ENCODE measurements at places on chromosomes 4 and X.

GRCh38 chr4:18057821-18058533, 36.4 kb upstream of the LCORL start:
- no peak for DNase-seq

DNA sequence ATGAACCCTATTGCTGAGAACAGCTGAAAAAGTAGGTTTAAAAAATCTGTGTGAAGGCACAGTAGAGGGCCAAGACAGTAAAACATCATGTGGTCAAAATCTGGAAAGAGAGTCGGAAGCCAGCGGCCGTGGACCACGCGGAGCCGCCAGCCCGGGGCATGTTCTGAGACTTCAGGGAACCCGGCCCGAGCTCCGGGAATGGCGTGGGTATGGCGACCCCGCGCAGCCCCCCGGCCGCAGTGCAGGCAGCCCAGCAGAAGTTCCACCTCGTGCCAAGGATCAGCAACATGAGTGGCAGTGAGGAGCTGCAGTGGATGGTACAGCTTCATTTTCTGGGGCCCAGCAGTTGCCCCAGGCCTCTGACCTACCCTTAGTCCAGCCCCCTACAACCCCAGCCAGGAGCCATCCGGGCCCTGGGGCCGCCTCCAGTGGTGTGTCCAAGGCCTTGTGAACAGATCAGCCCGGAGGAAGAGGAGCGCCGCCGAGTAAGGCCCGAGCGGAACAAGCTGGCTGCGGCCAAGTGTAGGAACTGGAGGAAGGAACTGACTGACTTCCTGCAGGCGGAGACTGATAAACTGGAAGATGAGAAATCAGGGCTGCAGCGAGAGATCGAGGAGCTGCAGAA, 94.2 kb downstream of the LARP1B start:
- DNase-seq, result no peak

GRCh38 chrX:84322083-84322827, 134.3 kb upstream of the RPS6KA6 start:
- no peak for DNase-seq

DNA sequence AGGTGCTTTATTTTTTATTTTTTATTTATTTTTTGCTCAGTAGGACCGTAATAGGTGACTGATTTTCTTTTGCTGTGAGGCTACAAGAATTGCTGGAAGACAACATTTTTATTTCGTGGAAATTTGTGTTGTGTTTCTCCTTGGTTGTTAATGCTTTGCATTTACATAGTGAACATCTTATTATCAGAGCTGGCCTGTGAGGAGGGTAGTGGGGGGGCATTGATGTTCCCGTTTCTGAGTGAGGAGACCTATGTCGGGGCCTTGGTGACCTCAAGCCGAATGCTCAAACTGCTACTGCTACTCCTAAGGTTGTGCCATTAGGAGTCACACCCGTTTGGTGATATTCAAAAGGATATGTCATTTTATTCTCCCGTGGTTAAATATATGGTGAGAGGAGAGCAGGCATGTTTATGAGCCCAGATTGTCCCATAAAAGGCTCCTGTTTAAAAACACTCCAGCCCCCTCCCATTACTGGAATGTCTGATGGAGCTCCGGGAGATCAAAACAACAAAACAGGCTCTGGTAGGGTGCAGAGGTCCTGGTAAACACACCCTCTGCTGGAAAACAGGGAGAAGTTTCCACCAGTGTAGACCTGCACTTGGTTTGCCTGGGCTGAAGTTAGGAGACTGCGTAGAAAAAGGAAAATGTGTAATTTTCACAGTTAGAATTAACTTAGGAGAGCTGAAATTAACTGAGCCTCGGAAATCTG, 5.6 kb downstream of the PDGFRA start:
- no peak for DNase-seq

GRCh38 chr4:169050881-169051760, 41.1 kb upstream of the CBR4 start:
- DNase-seq, result no peak

DNA sequence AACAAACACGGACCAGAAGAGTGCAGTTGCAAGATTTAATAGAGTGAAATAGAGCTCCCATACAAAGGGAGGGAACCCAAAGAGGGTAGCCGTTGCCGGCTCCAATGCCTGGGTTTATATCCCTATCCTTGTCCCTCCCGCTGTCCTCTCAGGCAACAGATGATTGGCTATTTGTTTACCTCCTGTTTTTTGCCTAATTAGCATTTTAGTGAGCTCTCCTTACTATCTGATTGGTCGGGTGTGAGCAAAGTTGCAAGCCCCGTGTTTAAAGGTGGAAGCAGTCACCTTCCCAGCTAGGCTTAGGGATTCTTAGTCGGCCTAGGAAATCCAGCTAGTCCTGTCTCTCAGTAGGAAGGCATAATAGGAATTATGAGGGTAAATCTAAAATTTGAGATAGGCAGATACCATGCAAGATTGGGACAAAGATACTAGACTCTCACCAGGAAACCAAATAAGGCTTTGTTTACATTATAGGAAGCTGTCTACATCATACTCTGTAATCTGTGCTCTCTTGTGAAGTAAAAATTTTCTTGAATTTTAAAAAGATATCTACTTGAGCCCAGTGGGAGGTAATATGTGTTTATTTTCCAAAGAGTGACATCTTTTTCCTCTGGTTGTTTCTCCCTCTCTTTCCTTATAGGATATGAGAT, 65.9 kb downstream of the ATP10D start:
- DNase-seq, result no peak

GRCh38 chr4:148065075-148065474, 333.2 kb downstream of the ARHGAP10 start:
- peak; percentile 39 for DNase-seq

DNA sequence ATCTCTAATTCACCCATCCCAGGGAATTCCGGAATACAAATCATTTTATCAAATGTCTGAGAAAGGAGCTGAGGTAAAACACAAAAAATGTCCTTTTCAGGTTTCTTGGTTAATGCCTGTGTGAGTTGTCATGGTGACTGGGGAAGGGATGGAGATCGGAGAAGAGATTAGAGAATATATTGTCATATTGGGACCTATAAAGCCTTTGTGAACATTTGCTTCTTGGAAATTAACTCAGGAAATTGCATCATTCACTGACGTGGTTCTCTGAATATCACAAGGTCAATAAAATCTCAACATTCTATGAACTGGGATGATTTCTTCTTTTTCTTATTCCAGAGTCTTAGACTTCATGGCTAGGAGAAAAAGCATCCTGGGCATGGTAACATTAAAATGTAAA, 174.8 kb upstream of the GLRA2 start:
- no peak for DNase-seq

- DNase-seq, result no peak
These were observed 821 bp downstream of the ASMTL start for GRCh38 chrX:1451661-1452515.

DNA sequence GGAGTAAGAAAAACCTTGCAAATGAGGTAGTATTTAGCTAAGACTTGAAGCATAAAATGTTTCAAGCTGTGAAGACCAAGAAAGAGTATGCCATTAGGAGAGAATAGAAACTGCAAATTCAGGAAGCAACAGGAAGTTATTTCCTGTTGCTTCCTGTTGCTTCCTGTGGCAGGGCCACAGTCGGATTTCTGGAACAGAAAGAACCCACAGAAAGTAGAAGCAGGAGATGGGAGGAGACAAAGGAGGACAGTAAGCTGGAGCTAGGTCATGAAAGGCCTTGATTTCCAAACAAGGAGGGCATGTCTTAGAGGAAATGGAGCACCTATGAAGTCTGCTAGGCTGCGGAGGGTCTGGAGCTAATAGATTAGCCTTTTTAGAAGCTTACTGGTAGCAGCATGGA, 17.2 kb downstream of the ASB11 start:
- no peak for DNase-seq

- DNase-seq, result no peak
These were observed 18.7 kb downstream of the NDNF start for GRCh38 chr4:121053601-121054143.

- DNase-seq, result no peak
These were observed 75.6 kb downstream of the PRSS12 start for GRCh38 chr4:118277243-118277642.

GRCh38 chr4:108840426-108840975, 77.6 kb upstream of the ETNPPL start:
- no peak for DNase-seq

DNA sequence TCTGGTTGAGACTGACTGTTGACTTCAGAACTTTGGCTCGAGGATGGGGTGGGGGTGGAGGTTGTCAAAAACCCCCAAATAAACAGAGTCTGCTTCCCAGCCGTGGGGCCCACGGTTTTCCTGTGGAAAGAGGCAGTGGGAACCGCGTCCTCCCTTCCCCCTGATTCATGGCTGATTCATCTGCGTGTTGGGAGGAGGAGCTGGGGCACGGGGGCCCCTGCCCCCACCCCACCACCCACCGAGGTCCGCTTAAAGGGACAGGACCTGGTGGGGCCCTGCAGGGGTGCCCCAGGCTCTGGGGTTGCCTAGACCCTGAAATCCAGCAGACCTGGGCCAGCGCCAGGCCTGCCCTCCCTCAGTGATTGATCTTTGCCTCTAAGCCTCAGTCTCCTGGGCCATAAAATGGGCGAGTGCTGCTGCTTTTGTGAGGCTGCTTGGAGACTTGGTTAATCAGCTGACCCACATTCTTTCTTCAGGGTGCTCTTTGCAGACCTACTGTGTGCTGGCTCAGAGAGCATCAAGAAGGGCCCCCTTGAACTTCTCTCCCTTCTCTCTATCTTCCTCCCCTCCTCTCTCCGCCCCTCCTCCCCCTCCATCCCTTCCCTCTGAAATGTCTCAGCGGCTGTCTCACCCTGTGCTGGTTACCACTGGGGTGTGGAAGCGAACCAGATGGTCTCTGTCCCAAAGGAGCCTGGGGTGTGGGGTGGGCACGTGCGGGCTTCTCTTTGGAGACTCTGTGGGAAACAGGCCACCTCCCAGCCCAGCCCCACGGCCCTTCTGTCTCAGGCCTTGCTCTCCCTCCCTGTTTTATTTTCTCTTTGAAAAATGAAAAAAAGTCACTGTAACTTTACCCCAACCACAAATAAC, 9.1 kb downstream of the HTRA3 start:
- peak; percentile 67 for DNase-seq

GRCh38 chrX:154298312-154298711, 2.7 kb downstream of the TKTL1 start:
- no peak for DNase-seq

- no peak for DNase-seq
These were observed 48.0 kb downstream of the SEC24D start for GRCh38 chr4:118787844-118788380.

- no peak for DNase-seq
These were observed 25.3 kb upstream of the NAF1 start for GRCh38 chr4:163191999-163192398.

DNA sequence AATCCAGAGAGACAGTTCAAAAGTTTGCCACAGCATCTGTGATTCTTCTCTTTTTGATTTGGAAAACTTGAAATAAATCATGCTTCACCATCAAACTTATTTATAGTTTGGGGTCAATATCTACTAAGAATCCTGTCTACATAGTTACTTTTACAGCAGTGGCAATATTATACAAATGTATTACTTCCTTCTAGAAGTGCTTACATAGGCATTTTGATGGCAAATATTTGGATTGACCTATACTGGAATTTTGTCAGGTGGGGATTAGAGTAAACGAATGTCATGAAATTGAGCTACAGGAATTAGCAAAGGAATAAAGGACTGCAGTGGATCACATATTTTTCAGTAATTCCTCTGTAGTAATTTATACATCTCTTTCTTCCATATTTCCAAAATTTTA, 1885.5 kb upstream of the ADGRL3 start:
- DNase-seq, result no peak

GRCh38 chr4:143711543-143712154, 11.2 kb upstream of the FREM3 start:
- DNase-seq, result no peak

DNA sequence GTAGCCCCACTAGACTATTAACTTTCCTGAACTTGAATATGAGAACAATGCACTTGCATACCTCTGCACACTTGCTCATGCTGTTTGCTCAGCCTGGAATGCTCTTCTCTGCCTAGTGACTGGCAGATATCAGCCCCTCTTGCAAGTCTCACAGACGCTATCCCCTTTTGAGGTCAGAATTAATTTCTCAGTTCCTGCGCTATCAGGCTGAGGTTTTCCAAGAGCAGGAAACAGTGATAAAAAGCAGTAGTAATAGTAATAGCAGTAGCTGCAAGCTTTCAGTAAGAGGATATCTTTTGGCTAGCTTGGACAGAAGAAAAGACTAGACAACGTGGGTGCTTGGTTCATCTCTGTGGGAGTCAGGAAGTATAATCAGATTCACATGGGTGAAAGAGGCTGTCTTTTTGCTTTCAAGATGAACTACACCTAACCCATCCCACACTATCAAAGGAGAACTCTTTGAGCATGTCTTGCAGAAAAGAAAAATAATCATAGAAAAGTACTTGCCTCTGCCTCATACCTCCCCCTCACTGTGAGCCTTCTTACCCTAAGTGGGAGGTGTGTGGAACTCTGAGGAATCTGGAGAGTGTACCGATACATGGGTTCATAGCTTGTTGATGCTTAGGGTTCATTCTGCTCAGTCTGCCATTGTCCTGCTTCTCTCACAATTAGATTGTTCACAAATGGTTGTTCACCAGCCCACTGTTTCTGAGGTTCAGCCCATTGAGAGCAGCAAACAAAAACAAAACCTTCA, 11.3 kb upstream of the DRP2 start:
- no peak for DNase-seq

DNA sequence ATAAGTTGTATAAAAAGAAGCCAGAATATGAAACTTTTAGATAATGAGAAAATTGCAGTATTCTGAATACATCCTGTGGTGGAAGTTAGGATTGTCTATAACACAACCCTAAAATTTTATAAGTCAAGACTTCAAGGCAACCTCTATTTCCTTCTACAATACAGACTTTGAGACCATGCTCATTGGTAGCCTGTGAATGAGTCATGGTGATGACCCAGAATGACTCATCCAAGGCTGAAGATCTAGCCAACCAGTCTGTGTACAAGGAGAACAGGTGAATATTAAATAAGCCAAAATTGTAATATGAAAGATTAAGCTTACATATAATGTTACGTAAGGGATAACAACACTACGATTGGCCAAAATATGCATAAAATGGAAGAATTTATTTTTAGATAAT, 475.9 kb upstream of the GALNT7 start:
- no peak for DNase-seq

GRCh38 chr4:104772849-104773248, 278.2 kb upstream of the CXXC4 start:
- DNase-seq, result no peak
